ENCODE measurements at places on chromosomes 11 and 22.

DNA sequence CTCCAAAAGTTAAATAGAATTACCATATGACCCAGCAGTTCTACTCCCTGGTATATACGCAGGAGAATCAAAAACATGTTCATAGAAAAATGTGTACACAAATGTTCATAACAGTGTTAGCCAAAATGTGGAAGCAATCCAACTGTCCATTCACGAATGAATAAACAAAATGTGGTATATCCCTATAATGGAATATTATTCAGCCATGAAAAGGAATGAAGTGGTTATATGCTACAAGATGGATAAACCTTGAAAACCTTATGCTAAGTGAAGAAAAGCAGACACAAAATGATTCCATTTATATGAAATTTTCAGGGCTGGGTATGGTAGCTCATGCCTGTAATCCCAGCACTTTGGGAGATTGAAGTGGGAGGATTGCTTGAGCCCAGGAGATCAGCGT, 16.1 kb downstream of the POLD4 start:
- no peak for DNase-seq

GRCh38 chr11:64081745-64082442, 46.2 kb downstream of the FLRT1 start:
- DNase-seq, result peak; percentile 99

DNA sequence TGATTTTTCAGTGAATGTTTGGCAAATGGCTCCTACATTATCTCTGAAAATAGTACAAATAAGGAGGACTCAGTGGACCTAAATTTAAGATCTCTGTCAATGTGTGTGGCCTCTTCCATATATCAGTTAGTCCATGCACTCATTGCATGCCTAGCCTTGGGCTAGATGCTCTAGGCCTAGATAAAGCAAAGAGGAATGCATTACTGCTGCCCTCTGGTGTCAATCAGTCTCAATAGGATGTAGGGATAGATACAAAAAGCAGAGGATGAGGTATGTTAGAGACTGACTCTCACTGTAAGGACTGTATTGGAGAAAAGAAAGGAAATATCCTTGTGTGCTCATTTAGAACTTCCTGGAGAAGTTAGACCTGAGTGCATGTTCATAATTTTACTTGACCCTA, 42.0 kb downstream of the MS4A2 start:
- DNase-seq, result peak; percentile 26

GRCh38 chr11:94876645-94877442, 96.5 kb downstream of the CWC15 start:
- DNase-seq, result peak; percentile 12

DNA sequence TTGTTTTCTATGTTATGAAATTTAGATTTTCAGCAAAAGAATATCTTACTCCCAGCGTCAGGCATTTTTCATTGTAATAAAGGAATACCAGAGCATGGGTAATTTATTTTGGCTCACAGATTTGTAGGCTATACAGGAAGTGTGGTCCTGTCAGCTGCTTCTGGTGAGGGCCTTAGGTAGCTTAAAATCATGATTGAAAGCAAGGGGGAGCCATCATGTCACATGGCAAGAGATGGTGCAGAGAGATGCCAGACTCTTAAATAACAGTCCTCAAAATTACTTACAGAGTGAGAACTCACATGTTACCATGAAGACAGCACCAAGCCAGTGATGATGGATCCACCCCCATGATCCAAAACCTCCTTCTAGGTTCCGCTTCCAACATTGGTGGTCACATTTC, 825.0 kb upstream of the CHORDC1 start:
- DNase-seq, result peak; percentile 27

- DNase-seq, result no peak
These were observed 944.3 kb downstream of the BRD1 start for GRCh38 chr22:48883211-48883960.

DNA sequence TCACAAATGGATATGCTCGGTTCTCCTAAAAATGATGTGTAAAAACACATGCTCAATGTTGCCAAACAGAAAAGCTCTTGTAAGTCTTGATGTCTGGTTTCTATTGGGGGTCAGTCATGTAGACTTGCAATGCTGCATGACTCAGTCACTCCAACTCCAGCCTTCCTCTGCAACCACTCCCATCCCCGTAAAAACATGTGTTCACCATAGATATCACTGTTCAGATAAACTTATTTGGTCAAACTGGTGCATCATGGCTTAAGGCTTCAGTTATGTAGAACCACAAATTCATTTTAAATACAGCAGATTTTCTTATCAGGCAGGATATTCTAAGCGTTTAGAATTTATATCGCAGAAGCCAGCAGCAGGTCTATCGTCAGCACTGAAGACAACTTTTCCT, 298.4 kb upstream of the LUZP2 start:
- no peak for DNase-seq

DNA sequence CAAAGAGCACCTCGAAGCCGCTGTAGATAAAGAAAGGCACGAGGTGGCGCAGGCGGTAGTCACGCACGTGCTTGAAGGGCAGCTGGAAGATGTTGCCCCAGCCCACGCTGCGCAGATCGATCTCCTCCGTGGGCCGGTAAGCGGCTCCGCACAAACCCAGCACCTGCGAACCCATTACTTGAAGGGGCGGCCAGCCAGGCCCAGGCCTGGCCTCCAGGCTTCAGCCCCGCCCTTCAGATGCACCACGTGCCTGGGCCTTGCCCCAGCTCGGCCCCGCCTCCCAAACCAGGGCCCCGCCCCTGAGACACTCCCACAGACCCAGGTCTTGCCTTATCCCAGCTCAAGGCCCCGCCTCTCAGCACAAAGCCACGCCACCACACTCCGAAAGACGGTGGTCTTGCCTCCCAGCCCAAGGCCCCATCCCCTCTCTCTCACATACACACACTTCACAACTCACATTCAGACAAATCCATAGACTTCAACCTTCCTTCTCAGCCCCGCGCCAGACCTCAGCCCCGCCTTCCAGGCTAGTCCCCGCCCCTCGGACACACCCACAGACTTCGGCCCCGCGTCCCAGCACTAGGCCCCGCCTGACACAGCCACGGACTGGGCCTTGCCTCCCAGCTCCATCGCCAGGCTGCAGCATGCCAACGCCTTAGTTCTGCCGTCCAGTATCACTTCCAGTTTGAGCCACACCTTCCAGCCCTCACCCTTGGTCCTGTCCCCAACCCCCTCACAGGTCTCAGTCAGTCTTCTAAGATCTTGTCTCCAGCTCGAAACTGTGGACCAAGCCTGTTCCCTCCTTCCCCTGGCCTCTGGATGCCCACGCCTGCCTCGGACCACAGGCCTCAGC, 7.0 kb downstream of the UNC93B1 start:
- DNase-seq, result peak; percentile 37

DNA sequence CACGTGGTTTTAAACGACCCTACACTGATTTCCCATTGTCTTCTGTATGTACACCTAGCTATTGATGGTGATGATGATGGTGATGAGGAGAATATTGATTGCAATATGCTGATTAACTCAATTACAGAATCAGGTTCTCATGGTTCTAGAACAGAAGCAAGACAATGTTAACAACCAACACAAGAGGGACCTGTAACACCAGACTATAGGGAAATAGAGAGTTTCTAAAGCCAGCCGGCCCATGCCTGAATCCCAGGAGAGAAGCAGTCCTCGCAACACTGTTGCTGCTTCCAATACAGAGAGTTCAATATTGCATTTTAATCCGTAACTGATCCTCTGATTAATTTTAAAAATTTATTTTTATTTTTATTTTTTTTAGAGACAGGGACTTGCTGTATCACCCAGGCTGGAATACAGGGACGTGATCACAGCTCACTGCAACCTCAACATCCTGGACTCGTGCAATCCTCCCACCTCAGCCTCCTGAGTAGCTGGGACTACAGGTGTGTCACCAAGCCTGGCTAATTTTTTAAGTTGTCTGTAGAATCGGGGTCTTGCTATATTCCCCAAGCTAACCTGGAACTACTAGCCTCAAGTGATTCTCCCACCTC, 22.2 kb upstream of the UBASH3B start:
- DNase-seq, result peak; percentile 41

DNA sequence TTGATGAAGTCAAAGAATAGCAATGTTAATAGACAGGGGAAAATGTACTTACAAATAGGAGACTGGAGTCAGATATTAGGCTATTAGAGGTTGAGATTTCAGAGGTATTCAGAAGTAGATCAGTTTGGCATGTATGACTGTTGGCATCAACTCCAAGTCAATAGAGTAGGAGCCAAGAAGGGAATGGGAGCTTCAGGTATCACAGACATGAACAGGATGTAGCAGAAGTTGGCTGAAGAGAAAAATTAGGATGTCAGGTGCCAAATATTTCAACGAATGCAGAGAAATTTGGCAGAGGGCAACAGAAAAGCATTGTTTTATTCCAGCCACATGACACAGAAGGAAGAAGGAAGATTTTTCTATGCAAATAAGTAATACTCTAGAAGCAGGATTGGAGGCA, 69.7 kb downstream of the GLYATL1 start:
- DNase-seq, result no peak

GRCh38 chr22:50445071-50445879, 29.6 kb downstream of the SBF1 start:
- peak; percentile 26 for DNase-seq

- no peak for DNase-seq
These were observed 608 bp downstream of the MLC1 start for GRCh38 chr22:50084614-50085021.

DNA sequence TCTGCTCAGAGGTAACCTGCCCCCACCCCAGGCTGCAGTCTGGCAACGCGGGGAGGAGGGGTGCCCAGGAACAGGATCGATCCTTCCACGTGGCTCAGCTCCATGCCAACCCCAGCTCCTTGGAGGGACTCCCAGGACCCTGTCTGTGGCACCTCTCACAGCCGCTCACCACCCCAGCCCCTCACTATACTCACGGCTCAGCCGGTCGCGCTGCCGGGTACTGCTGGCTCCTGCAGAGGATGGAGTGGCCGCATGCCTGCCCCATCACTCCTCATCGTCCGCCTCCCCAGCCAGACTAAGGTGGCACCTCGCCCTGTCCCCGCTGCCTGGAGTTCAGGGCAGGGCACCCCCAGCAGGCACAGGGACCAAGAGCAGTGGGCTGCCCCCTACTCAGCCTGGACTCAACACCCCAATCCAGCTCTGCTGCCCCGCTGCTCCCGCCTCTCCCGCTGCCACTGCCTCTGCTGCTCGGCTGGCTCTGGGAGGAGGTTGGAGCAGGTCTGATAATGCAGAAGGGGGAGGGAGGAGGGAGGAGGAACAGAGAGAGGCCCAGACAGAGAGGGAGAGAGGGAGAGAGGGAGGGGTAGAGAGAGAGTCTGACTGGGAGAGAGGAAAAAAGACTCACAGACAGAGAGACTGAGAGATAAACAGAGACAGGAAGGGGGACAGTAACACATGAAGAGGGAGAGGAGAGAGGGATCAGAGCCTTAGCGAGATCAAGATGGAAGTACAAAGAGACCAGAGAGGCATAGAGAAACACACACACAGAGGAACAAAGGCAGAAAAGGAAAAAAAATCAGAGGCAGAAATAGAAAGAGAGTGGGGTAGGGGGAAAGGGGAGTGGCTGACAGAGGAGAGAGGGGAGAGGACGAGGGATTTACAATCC, at the start of gene PDE2A:
Gene PDE2A, minus strand, starts transcription at position 480 of the 886 bp plus-strand sequence. Its CDS starts 215 bp downstream, at position 265.
- DNase-seq, result peak; percentile 77

GRCh38 chr11:71933141-71933933, 4.5 kb downstream of the RNF121 start:
- no peak for DNase-seq

- no peak for DNase-seq
These were observed 56.7 kb downstream of the C11orf58 start for GRCh38 chr11:16795146-16795545.

DNA sequence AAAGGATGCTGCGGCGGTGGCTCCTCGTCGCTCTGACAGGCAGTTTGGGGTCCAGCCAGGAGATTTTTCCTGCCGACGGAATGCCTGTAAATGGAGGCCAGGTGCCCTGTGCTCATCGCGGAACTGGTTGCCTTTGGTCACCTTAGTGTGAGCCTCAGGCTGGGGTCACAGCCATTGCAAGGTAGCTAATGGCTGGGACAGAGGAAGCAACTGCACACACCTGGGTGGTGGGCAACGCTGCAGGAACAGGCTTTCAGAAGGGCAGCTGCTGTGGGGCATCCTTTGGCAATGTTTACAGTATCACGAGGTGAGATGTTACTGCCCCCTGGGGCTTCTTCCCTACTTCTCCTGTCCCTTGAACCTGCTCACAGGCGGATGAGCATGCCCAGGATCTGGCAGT, 205.5 kb downstream of the GRIK4 start:
- DNase-seq, result peak; percentile 21

GRCh38 chr11:123382555-123383074, 47.5 kb upstream of the GRAMD1B start:
- no peak for DNase-seq

GRCh38 chr22:49966041-49966773, 5.6 kb downstream of the PIM3 start:
- DNase-seq, result no peak

DNA sequence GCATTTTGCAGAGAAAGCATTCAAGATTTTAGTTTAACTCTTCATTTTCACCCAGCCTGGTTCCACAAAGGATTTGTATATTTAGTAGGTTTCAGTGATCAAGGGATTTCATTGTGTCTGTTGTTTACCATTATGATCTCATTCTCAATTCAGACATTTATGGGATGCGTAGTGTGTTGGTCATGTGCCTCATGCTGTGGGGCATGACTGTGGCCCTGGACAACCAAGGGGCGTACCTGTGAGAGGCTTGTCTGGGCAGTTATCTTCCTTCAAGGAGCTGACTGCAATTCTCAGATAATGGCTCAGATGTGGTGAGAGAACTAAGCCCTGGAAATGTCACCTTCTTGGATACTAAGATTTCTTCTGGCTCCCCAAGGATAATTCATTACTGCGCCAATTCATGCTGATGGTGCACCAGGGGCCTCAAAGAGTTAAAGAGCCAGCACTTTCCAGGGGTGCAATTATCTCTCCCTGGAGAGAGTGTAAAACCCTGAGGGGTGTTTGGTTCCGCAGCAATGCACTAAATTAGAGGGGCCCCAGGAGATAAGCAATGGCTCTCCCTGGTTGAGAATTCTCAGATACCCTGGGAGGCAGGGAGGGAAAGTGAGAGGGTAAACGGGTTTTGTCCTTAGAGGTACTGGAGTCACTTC, 32.2 kb downstream of the SLC6A5 start:
- peak; percentile 97 for DNase-seq

DNA sequence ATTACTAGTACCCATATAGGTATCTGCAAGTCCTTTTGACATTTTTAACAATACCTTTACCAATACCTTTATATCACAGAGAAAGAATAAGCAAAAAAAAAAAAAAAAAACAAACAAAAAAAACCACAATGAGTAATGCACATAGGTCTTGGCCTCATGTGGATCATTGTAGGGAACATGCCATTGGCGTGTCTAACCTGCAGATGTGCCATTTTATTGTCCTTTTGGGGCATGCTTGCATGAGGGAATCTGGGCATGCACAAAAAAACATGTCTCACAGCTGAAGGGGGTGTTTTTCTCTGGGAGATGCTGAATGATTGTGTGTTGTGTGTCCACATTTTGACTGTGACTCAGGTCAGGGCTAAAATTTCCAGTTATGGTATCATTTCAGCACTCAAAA, 361.6 kb downstream of the GUCY1A2 start:
- no peak for DNase-seq

GRCh38 chr22:16806401-16806800, 18.8 kb downstream of the XKR3 start:
- no peak for DNase-seq

Data from NCI-H69 (cell line).